ENCODE measurements at places on chromosomes 2 and 18. TPM values are rescaled to one million over a fixed set of nuclear protein-coding genes. Genes with fewer than 3 reads are reported as not detected.

DNA sequence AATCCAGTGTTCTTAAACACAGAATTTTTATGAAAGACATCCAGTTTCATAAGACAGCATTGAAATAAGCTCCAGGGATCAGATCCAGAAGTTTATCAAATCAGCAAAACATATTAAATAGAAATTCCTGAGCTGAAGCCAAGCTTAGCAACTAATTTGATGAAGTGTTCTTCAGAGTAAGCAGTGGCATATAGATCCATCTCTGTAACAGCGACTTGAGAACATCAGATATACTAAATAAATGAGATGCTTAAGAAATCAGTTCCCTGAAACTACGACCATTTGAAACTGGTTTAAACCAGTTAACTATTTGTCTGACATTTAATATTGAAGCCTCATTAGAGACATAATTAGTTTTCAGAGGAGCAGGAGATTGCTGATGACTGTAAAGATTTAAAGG, 34.1 kb downstream of the PPP1R1C start:
- H3K4me3 ChIP-seq, result no peak overlapping the region
- H3K27me3 ChIP-seq, result no peaks in the 10 kb centered on the region
- no peak for DNase-seq
- H3K36me3 ChIP-seq, result peaks cover 12% of the 10 kb centered on the region

GRCh38 chr2:170512266-170512665, 202.9 kb upstream of the SP5 start:
- peak overlapping the region; percentile 69 for H3K27ac ChIP-seq
- H3K27me3 ChIP-seq, result peaks cover 3% of the 10 kb centered on the region
- no peaks in the 10 kb centered on the region for H3K36me3 ChIP-seq
- no peak for DNase-seq

DNA sequence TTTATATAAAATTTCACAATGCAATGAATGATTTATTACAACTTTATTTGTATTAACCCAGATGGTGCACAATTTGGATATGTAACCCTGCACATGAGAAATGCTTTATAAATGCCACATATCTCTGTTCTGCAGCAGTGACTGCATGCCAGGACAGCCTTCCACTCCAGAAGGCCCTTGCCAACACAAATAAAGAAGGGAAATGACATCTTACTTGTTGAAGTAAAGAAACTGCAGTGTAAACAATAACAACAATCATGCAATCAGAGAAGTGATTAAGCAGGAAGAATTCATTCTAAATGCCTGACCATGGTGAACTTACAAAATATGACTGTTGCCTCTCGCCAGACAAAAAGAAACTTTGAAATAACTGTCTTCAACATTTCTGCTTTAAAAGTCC, 129.9 kb upstream of the CHST9 start:
- no peak for DNase-seq
- no peak overlapping the region for H3K4me3 ChIP-seq
- no peak overlapping the region for H3K27ac ChIP-seq
- no peaks in the 10 kb centered on the region for H3K4me1 ChIP-seq
- H3K36me3 ChIP-seq, result peaks cover 1% of the 10 kb centered on the region

GRCh38 chr2:106562268-106563186, 75.4 kb downstream of the CD8B2 start:
- no peaks in the 10 kb centered on the region for H3K36me3 ChIP-seq
- H3K4me1 ChIP-seq, result peaks cover 41% of the 10 kb centered on the region
- H3K4me3 ChIP-seq, result no peak overlapping the region
- H3K27ac ChIP-seq, result peak overlapping the region; percentile 91
- no peaks in the 10 kb centered on the region for H3K27me3 ChIP-seq

CNDP1 gene
- 0.75 TPM for total RNA-seq

DNA sequence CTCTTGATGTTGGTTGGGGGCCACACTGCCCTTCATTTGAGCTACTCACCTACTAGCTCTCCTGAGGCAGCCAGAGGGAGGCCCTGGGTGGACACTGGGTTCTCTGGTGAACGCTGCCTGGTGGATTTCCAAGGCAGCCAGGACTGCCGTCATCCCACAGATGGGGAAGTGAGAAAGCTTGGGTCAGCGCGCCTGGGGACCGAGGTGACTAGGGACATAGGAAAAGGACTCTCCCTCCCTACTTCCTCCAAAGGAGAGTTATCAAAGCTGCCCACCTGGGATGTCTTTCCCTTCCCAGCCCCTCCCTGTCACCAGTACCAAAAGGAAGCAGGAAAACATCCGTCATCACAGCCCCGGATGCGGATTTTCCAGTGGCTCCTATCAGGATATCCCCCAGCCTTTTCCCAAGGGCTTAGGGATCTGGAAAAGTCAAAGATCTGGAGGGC, 3.8 kb upstream of the SEMA4C start:
- H3K4me3 ChIP-seq, result no peak overlapping the region
- H3K27ac ChIP-seq, result peak overlapping the region; percentile 94
- DNase-seq, result no peak
- no peaks in the 10 kb centered on the region for H3K36me3 ChIP-seq
- H3K4me1 ChIP-seq, result peaks cover 62% of the 10 kb centered on the region
- no peaks in the 10 kb centered on the region for H3K27me3 ChIP-seq

DNA sequence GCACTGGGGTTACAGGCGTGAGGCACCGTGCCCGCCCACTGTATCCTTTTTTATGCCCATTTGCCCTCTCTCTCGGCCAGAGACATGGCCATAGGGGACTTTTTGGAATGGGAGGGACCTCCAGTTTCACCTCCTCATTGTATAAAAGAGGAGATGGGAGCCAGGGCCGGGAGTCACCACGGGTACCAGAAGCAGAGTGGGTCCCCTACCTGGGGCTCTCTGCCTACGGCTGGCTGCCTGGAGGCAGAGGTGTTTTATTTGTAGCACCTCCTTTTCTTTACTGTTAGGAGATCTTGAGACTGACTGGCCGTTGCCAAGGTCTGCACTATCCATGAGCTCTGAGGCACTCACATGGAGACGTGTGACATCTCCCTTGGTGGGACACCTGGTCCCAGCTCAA, 162.8 kb downstream of the LDLRAD4 start:
- no peaks in the 10 kb centered on the region for H3K36me3 ChIP-seq
- peak overlapping the region; percentile 98 for H3K27ac ChIP-seq
- peaks cover 53% of the 10 kb centered on the region for H3K4me1 ChIP-seq

SERPINB12 gene
- total RNA-seq, result not detected

GRCh38 chr2:129733041-129733440, 246.4 kb upstream of the RAB6C start:
- no peak overlapping the region for H3K4me3 ChIP-seq
- H3K27me3 ChIP-seq, result no peaks in the 10 kb centered on the region
- no peak for DNase-seq
- no peak overlapping the region for H3K27ac ChIP-seq
- peaks cover 10% of the 10 kb centered on the region for H3K4me1 ChIP-seq

DNA sequence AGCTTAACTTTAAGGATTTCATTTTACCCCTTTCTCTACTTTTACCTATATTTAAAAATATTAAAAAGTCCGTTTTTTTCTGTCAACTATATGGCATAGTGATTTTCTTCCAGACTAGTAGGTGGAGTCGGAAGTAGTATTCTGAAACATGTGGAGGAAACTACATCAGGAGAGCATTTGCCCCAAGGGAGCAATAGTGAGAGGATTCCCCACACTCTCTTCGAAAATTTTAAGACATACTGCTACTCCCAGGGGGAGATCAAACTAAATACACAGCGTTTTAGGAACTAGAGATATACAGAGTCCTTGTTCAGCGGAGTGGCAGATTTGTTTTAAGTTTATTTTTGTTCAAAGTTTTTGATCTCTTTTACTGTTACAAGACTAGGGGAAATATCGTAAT, 40.6 kb downstream of the METAP1D start:
- no peaks in the 10 kb centered on the region for H3K27me3 ChIP-seq
- no peak overlapping the region for H3K27ac ChIP-seq
- peaks cover 23% of the 10 kb centered on the region for H3K4me1 ChIP-seq
- H3K4me3 ChIP-seq, result no peak overlapping the region

DNA sequence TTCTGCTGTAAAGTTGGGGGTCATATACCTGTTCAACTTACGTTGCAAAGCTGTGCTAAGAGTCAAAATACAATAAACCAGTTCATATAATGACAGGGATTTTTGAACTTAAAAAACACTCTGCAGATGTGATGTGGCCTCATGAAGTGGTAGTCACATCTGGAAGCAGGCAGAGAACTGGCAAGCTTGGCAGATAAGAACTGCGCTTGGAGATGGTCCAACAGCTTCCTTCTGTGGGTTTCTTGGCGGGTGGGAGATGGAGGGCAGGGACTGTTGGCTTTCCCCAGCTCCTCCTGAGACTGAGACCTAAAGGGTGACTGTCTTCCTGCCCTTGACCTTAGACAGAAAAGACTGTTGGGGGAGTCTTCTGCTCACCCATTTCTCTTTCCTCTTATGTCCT, 140.4 kb downstream of the CTIF start:
- H3K4me1 ChIP-seq, result peaks cover 10% of the 10 kb centered on the region
- H3K27ac ChIP-seq, result no peak overlapping the region
- H3K36me3 ChIP-seq, result no peaks in the 10 kb centered on the region

- H3K27me3 ChIP-seq, result no peaks in the 10 kb centered on the region
- H3K36me3 ChIP-seq, result peaks cover 9% of the 10 kb centered on the region
- peaks cover 37% of the 10 kb centered on the region for H3K4me1 ChIP-seq
- no peak overlapping the region for H3K27ac ChIP-seq
- DNase-seq, result no peak
Observed at GRCh38 chr18:74257083-74257482, 34.7 kb downstream of the CYB5A start.

DNA sequence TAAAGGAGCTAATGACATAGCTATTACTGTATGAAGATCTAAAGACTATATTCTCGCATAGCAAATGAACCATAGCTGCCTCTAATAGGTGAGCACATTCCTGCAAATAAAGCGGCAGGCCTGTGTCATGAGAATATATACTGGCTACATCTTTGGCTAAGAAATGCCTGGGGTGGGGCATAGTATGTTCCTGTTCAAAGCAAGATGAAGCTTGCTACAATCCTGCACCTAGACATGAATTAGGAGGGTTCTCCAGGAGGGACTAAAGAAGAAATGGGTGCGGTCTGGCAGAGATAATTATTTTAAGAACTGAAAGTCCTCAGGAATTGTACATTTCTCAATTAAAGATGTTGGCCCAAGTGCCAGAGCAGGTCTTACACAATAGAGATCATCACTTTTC, 46.8 kb upstream of the PLA2R1 start:
- H3K27ac ChIP-seq, result no peak overlapping the region
- H3K4me1 ChIP-seq, result peaks cover 24% of the 10 kb centered on the region
- DNase-seq, result no peak
- H3K27me3 ChIP-seq, result no peaks in the 10 kb centered on the region

GRCh38 chr18:44855681-44856080, 175.0 kb downstream of the SETBP1 start:
- peaks cover 2% of the 10 kb centered on the region for H3K27me3 ChIP-seq
- H3K36me3 ChIP-seq, result peaks cover 8% of the 10 kb centered on the region
- H3K4me3 ChIP-seq, result no peak overlapping the region
- no peak for DNase-seq
- no peak overlapping the region for H3K27ac ChIP-seq
- peaks cover 14% of the 10 kb centered on the region for H3K4me1 ChIP-seq

CPO gene
- total RNA-seq, result not detected

DNA sequence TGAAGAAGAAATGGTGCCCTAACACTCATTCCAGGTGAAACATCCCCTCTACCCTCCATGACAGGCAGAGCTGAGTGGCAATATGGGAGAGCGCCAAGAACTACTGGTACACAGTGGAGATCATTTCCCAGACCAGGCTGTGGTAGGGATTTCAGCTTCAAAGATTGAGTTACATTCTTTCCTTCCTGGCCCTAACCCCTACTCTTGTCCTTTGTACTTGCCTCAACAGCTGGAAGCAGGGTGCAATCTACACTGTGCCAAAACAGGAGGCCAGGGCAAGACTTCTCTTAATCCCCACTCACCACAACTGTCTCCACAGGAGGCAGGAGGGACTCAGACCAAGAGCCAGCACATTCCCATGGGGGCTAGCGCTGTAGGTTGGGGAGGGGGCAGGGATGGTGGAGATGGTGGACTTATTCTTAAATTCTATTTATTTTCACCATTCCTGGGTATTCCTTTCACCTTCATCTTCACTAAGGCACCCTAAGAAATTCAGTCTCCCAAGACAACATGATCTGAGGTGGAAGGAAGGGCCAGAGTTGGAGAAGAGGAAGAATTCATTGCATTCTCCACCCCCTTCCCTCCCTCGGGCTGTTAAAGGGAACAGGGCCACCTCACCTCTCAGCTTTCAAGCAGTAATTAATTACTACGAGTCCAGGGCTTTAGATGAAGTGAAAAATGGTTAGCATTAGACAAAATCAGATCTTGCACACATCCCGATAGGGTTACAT, 65.9 kb downstream of the AAK1 start:
- peaks cover 2% of the 10 kb centered on the region for H3K36me3 ChIP-seq
- no peak overlapping the region for H3K4me3 ChIP-seq
- H3K27ac ChIP-seq, result no peak overlapping the region
- DNase-seq, result no peak
- H3K4me1 ChIP-seq, result peaks cover 31% of the 10 kb centered on the region

RAB27B gene
- total RNA-seq, result 1.3 TPM

KLHL14 gene
- total RNA-seq, result 0.11 TPM

DNA sequence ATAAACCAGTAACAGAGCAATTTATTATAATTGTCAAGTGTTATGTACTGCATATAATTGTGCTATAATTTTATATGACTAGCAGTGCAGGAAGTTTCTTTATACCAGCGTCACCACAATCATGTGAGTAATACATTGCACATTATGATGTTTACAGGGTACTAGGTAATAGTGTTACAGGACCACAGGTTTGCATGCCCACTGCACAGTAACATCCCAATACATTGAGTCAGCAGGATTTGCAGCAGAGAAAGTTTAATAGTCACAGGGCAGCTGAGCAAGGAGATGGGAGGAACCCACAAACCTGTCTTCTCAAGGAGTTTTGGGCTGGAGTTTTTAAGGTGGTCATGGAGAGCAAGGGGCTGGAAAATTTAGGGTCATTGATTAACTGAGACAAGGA, 1042.9 kb upstream of the ACVR2A start:
- no peaks in the 10 kb centered on the region for H3K36me3 ChIP-seq
- H3K4me3 ChIP-seq, result no peak overlapping the region
- H3K4me1 ChIP-seq, result peaks cover 5% of the 10 kb centered on the region
- DNase-seq, result no peak
- H3K27ac ChIP-seq, result no peak overlapping the region
- H3K27me3 ChIP-seq, result no peaks in the 10 kb centered on the region

DNA sequence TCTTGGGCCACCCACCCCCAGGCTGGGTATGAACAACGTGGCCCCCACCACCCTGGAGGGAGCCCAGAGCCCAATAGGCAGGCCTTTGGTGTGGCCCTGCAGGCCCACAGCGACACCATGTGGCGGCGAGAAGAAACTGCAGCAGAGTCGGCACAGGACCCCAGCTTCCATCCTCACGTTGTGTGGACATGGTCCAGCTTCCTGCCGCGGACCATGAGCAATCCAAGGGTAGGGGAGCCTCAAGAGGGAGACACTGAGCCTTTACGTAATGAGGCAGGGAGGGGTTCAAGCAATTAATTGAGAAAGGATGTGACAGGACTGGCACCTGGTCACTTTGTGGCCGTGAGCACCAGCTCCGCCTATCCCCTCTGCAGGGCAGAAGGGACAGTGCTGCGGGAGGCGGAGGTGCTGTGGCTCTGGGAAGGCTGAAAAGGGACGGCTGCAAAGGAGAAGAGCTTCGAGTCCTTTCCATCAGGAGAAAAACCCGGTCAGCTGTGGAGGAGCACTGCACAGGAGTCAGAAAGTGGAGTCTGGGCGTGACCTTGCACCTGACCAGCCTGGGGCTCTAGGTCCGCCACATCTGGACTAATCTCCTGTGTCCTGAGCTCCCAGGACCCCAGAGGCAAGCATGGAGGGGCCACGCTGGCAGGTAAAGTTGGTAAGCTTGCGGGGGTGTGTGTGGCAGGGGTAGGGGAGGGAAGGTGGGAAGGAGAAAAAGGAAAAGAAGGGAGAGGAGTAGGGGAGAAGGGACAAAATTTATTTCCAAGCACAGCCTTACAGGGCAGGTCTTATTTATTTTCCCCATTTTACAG, 44.9 kb downstream of the TMEM37 start:
- no peaks in the 10 kb centered on the region for H3K36me3 ChIP-seq
- peaks cover 5% of the 10 kb centered on the region for H3K27me3 ChIP-seq
- H3K27ac ChIP-seq, result no peak overlapping the region
- DNase-seq, result peak; percentile 69
- H3K4me3 ChIP-seq, result no peak overlapping the region

CCDC68 gene
- total RNA-seq, result not detected
